Activated CD4-positive, alpha-beta T cell treated with anti-CD3 and anti-CD28 coated beads, Interleukin-10, Interleukin-2, amounts not matched to agents 100 ng/mL and 50 ng/mL, durations not matched to agents 16 hours and 8 hours (primary cell): ENCODE measurements at places on chromosomes 2 and 18.
A peak's percentile ranks its signal among the peaks of the same experiment; 100 is the strongest.

GRCh38 chr2:8539743-8540551 is 141.9 kb upstream of the ID2 start:
- no peak for DNase-seq

GRCh38 chr2:230873661-230874401 is 9.1 kb downstream of the ITM2C start:
- DNase-seq = no peak

DNA sequence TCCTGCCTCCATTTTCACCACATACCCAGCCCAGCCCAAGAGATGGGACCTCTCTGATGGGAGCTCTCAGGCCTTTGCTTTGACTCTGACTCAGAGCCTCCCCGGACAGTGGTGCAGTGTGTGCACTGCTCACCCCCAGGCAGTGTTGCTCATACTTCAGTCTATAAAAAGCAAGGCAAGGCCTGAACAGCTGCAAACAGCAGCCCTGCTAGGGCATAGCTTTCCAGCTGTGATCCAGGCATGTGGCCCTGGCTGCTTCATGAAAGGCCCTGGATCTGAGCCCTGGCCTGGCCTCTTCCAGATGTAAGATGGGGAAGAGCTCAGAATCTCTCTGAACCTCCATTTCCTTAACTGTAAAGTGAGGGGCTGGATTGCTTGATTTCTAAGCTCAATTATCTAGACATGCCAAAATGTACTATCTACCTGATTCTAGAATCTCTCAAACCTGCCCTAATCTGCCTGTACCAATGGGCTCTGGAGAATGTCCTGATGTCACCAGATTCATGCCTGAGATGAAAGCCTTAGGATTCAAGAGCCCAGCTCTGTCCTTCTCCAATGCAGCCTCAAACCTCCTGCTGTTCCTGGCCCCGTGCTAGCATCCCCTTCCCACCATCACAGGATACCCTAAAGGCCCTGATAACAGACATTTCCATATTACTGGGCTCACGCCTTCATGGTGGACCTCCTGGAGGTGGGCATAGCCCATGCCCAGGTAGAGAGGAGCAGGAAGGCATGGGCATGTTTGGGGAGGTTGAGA is 206.9 kb downstream of the ARL4C start:
- DNase-seq = peak; percentile 78

GRCh38 chr2:99112617-99113016 is 28.9 kb upstream of the C2orf15 start:
- no peak for DNase-seq

- no peak for DNase-seq
These were observed 17.1 kb upstream of the GPR45 start for GRCh38 chr2:105224444-105224843.

DNA sequence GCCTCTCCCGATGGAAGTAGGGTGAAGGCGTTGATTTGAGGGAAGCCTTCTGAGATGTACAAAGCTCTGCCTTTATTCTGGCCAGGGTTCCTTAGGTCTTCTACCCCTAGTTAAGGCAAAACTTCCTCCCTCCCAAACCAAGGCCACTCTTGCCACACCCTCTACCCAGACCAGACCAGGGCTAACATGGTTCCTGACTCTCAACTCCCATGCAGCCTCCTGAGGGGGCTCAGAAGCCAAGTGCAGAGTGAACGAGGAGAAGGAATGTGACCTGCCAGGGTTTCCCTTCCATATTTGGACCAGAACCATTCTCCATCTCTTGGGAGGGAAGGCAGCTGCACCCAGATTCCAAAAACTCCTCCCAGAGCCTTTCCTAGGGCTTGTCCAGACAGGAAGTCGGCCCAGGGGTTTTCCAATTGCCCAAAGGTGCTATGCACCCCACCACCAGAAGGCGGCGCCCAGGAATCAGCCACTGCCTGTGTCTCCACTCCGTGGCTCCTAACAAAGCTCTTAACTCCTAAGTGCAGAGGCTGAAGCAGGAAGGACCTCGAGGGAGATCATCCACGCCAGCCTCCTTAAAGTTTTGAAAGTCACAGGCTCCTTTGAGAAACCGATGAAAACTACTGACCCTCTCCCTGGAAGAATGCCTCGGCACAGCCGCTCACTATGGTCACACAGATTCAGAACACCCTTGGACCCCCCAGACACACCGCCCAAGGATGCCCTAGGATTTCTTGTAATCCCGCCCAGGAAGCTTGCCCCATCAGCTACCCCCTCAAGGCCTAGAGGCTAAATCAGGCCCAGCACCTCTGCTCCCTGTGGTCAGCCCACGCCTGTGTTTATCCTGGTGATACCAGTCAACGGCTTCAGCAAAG is 157.8 kb downstream of the SMAD2 start:
- peak; percentile 64 for DNase-seq

DNA sequence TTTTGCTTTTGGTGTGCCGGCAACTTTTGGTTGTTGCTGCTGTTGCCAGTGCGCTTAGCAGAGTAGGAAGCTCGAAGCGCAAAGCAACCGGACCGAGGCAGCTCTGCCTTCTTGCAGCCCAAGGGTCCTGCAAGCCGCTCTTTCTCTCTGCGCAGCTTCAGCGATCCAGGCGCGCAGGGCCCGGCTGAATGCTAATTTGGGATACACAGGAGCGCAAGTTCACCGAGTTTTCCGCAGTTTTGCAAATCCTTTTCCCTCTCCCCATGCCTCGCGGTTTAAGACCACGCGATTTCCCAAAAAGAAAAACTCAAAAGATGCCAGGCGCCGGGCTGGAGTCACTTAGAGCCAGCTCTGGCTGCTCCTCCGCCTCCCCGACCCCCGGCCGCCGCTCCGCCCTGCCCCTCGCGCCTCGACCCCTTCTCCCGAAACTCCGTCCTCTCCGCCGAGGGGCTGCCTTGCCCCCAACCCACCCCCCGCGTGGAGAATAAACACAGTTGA is 13.5 kb upstream of the SIX3 start:
- DNase-seq = no peak

- DNase-seq = no peak
These were observed 126.5 kb upstream of the ATP5MC3 start for GRCh38 chr2:175308005-175308404.

- DNase-seq = no peak
These were observed 15.1 kb upstream of the SUCLG1 start for GRCh38 chr2:84474176-84474575.

- peak; percentile 64 for DNase-seq
These were observed 126.0 kb downstream of the OSBPL1A start for GRCh38 chr18:24271381-24272228.

DNA sequence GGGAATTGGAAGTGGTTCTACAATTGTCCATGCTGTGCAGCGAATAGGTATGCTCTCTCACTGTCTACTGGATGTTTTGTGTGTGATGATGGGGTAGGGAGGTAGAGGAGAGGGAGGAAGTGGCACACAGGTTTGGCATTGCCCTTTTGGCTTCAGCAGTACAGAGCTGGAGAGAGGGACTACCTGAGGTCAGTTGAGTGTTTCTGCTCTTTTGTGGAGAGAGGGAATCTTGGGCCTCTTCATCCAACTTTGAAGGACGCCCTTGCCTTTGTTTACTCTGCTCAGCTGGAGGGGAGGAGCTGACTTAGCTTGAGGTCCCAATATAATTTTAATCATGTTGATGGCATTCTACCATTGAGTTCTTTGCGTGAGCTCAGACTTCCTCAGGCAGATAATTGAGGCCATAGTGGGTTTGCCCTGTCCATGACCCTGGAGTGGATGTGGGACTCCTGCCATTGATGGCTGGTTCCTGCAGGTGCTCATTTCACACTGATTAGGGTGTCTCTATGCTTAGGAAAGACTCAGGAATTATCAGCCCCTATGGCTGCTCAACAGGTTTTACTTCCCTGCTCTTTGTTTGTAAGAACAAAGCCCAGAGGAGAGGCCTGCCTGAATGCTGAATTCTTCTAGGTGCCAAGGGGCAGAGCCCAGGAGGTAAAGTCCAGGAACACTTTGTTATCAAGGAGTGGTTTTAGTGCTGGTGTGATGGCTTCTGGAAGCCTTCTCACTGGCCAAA is 7.2 kb downstream of the RPIA start:
- no peak for DNase-seq

DNA sequence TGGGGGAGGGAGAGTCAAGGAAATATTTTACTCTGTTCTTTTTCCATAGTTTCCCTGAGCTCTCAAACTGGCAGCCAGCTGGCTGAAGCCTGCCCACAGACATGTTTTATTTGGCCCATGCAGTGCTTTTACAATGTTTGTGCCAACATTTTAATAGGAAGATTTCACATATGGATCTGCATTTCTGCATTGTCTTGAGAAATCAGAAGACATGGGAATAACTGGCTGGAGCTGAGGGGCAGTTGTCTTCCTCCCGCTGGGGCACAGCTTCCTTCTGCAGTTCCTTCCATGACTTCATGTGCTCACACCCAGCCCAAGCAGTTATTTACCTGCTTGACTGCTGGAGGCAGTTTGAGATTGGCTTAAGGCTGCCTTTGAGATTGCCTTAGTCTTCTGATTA is 74.4 kb downstream of the PLCL1 start:
- no peak for DNase-seq

GRCh38 chr2:177338177-177338721 is 54.3 kb upstream of the AGPS start:
- peak; percentile 28 for DNase-seq

DNA sequence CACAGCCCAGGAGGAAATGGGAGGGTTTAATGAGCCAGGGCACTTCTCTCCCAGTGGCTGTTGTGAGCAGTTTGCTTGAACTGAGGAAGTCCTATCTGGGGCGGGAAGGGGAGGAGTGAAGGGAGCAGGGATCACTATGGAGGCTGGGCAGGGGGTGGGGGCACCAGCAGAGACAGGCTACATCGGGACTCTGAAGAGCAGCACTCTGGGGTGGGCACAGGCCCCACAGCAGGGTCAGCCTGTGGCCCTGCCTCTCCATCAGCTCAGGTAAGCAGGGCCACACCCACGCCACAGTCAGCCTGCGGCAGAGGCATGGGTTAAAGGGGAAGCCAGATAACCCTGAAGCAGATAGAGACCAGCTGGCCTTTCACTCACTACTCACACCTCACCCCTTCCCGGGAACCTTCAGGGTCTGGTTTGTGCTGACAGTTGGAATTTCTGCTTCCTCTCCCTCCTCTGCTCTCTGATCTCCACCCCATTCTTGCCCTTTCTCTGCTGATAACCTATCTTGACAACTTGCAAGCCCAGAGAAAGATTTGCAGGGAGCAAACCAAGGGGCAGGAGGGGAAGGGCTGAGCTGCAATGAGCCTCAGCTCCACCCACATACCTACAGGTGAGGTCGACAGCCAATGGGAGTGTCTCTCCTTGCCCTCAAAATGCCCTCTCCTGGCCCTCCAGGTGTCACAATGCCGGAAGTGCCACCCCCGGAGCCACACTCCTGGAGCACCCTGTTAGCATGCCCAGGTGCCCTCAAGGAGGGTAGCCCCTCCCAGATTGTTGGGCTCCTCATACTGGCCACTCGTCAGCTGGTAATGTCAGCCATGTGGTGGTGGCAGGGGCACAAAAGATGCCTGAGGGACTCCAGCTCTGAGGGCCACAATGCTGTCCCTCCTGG is 3.7 kb downstream of the SIGLEC15 start:
- DNase-seq = no peak

GRCh38 chr18:12254136-12254819 is at the start of gene CIDEA:
TSS of gene CIDEA (plus strand) at chr18:12254361. CDS start at chr18:12254384, 23 bp downstream.
- no peak for DNase-seq

DNA sequence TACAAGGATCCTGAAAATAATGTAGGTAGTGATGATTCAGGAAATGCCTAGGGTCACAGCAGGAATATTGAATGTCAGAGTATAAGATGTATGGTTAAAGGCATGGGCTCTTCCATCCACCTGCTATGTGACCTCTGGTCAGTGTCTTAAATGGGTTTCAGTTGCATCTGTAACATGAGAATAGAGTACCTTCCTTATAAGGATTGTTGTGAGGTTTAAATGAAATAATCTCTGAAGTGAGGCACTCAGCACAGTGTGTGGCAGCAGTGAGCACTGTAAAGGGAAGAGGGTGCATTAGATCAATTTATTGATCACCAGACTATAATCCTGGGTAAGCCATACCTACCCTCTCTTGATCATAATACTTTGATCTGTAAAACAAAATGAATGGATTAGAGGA is 319.1 kb downstream of the SLC4A3 start:
- no peak for DNase-seq

DNA sequence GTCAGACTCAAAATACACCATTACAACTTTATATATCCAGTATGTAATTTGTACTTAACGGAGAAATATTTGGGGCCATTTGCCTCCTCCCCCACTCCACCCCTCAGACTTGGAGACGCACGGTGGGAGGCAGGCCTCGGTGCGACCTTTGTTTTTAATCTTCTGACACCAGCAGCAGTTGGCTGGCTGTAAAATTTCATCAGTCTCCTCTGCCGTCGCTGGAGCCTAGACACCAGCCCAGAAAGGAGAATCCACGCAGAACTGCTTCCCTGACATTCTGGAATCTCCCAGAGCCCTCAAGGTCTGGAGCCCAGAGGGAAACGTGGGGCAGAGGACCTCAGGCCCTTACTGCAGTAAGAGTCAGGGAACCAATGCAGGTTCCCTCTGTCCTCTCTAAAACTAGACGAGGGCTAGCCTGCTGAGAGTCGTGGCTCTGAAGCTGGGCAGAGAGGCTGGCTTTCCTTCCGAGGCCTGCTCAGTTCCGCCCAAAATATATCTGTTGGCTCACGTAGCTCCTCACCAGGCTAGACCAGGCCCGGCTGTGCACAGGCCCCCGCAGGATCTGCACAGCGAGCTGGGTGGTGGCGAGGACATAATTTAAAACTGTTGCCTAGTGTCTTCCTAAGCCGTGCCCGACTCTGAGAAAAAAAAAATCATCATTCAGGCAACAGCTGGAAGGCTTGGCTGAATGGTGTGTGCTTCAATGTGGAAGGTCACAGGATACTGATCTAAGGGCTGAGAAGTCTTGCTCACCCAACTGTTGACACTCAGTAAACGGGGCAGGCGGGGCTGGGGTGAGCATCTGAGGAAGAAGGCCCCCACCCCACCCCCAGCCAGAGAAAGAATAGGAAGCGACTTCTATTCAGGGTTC is 40.4 kb downstream of the EN1 start:
- DNase-seq = no peak

DNA sequence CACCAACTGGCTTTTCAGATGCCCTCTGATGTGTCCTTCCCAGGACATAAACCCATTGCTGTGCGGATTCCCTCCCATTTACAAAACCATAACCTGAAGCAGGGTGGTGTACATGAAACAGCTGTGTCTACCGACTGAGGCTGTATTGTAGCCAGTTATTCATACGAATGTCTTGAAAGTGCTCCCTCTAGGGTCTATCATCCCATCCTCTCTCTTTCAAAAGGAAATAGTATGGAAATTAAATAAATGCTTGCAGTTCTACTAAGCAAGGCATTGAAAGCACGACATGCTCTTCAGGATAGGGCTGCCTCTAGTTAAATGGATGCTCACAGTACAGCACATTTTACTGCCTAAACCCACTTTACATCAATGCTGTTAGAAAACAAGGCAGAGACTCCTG is 112.2 kb upstream of the PXDN start:
- DNase-seq = no peak

GRCh38 chr2:86274265-86274917 is 63.0 kb downstream of the REEP1 start:
- DNase-seq = peak; percentile 73

- peak; percentile 54 for DNase-seq
These were observed at the start of gene POU3F3 for GRCh38 chr2:104853534-104854497. TSS of gene POU3F3 (plus strand) at chr2:104854115. CDS start at chr2:104855511, 1,396 bp downstream.

- DNase-seq = no peak
These were observed 278.9 kb downstream of the TSN start for GRCh38 chr2:122034344-122034743.
